H9 (cell line): ENCODE measurements at places on chromosomes 4 and X.

- DNase-seq = no peak
These were observed 19.4 kb downstream of the SPRY1 start for GRCh38 chr4:123415977-123416376.

GRCh38 chr4:2390146-2390545, 28.3 kb downstream of the ZFYVE28 start:
- DNase-seq = no peak

DNA sequence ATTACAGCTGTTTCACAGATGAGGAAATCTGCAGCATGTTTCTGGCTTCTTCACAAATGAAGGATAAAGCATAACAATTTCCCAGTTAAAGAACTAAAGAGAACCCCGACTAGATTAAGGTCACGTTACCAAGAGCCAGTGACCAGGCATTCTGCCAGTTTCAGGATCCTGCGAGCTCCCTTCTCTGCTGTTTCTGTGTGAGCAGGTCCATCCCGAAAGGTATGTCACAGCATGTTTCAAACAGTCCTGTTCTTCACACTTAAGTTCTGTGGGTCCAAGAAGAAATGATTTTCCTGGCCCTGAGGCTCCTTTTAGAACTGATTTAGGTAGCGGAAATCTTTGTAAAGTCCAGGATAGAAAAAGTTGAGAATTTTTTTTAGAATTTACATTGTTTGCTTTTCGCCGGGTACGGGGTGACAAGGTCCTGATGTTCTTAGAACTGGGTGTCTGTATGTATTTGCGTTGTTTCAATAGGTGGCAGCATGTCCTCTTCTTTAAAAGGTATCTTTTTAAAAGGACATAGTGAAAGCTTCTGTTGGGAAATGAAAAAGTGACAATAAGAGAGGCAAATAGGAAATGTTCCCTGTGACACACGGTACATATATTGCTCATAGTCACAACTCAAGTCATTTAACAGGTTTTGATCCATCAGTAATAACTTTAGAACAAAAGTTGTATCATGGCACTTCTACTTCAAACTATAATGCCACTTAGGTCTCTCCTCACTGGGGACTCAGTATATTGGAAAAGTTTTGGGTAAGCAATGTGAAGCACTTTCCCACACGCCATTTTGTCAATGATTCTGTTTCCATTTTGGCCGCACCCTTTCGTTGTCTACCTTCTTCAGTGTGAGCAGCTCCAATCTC, 18.4 kb downstream of the IL21 start:
- DNase-seq = no peak

DNA sequence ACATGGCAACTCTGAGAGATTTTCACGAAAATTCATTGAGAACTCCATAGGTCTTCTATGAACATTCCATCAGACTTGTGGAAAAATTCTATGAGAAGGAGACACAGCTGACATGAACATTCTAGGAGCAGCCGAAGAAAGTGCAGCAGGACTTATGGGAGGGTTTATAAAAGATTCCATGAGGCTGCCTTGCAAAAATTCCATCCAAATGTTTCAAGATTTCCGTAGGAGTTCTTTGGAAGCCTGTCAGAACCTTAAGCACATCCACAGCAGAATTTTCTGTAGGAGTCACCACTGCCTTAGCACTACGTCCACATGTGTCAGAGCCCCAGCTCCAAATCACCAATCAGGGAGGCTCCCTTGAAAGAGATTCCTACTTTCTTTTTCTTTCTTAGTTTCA, 67.0 kb upstream of the MSX1 start:
- no peak for DNase-seq

DNA sequence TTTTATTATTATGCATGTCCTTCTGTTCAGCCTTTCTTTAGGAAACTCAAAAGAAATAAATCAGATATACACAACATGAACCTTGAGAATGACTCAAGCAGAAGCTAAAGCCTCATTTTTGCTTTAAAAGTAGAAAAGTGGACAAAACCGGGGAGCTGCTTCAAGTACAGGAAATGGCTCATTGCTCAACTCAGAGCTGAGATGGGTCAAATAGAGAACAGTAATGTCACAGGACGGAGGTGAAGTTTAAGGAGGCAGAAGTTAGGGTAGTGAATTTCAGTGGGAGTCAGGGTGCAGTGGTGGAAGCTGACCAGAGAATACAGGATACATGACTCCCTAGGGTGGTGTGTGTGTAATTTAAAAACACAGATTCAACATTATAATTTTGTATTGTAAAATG, 22.2 kb downstream of the PHKA2 start:
- DNase-seq = no peak

DNA sequence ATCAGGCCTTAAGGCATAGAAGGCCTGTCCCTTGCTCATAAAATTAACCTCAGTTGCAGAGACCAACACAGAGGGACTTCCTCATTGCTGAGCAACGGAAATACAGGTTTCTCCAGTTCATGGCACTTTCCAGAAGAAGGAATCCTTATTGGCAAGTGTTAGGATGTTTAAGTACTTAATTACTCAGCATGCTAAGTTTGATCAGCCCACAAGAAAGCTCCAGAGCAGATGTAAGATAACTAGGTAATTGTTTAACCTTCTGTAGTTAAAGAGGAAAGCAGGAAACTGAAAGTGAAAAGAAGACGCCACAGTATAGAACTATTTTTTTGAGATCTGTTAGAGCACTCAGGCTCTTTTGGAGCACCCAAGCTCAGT, 33.5 kb downstream of the SMS start:
- DNase-seq = no peak
